ENCODE measurements at places on chromosomes 6 and 20. TPM values are rescaled to one million over a fixed set of nuclear protein-coding genes. Genes with fewer than 3 reads are reported as not detected.

DNA sequence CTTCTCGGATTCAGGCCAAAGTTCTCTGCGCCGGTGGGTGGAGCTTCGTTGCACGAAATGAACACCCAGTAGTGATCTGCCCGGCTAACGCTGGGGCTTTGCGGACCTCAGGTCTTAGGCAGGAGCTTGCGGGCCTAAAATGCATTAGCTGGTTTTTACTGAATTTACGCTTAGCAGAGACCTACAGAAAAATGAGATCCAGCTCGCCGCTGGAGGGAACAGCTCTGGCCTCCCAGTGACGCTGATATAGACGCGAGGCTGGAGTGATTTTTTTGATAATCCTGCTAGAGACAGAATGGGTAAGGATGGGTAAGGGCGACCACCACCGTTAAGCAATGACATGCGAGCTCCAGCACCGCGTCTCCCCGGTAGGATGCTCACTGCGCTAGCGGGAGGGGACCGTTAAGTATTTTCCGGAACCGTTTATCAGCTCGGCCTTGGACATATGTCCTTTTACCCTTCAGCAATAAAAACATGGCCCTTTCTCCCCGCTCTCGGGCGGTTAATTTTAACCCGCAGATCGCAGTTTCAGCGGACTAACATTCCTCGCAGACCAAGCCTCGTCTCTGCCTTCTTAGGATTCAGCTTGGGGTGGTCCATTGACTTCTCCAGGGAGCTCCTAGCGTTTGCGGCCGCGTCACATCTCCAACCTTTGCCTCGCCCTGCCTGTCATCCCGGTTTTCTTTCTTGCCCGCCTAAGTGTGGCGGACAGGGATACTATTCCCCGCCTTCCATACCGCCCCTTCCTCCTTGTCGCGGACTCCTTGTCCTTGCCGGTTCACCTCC, 109.3 kb downstream of the GPX5 start:
- no peak for DNase-seq

Gene NEDD9
- 166 TPM for total RNA-seq

- no peak for DNase-seq
These were observed 123.5 kb downstream of the LAMP5 start for GRCh38 chr20:9637889-9638288.

GRCh38 chr20:17155401-17155800, 71.4 kb upstream of the PCSK2 start:
- DNase-seq = no peak

GRCh38 chr6:158396136-158396535, 83.9 kb downstream of the TULP4 start:
- DNase-seq = no peak

DNA sequence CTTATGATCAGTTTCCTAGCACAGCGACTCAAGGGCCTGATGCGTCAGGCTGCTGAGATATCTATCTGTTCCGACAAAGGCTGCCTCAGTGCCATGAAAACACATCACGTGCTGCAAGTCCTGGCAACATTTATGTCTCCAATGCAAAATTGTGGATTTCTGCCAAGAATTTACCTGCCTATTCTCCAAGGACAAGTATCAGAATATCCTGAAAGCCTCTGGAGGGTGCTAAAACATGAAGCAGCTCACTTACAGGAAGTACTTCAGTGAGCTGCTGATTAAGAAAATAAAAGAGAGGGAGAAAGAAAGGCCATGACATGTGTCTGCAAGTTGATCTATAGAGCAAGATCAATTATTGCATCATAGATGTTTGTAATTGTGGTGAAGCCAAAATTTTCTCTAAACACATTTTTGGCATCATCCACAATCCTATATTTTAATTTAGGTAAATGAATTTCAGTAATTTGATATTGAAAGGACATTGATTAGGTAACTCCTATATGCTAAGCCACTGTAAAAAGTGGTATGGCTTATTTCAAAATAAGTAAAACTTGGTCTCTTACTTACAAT, 25.8 kb upstream of the TPBG start:
- DNase-seq = no peak

DNA sequence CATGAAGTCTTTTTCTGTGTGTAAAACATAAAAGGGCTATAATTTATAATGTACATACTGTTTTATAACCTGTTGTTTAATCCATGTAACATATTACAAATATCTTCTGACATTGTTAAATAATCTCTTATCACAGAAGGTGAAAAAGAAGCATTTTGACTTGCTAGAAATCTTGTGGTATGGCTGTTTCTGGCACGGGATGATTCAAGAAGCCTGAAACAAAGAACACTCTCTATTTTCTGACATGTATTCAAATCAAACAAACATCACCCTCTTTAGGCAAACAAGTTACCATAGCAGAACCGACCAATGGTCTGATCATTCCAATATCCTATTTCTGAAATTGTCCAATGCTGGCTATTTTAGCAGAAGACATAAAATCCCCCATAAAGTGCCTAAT, 55.4 kb downstream of the HS3ST5 start:
- DNase-seq = no peak

DNA sequence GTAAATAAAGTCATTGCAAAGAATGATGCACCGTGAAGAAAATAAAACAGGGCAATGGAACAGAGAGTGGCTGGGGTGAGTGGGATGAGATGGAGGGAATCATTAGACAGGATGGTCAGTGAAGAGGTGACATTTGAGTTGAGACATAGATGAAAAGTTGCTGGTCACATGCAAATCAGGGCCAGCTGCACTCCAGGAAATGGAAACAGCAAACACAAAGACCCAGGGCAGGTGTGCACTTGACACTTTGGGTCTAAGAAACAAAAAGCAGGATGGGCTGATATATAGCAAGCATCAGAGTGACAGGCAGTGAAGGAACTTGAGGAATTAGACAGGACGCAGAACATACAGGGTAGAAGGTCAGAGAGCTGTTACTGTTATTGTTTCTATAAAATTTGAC, 171.5 kb upstream of the RIPOR2 start:
- DNase-seq = no peak

DNA sequence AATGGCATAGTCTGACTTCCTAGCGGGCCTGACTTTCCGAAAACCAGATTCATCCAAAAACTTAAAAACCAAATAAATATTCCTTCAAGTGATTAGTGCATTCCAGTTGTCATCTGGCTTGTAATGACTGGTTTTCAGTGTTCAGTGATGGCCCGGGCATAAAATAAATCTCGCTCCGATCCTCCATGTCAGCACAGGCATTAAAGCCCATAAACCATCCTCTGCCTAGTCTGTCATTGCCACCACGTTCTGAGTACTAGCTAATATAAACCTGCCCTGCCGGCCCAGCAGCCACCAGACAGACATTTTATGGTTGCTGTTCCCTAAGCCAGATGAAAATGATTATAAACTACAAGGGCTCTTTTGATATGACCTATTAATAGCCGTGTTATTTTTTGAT, 232.3 kb upstream of the GMDS start:
- DNase-seq = no peak

DNA sequence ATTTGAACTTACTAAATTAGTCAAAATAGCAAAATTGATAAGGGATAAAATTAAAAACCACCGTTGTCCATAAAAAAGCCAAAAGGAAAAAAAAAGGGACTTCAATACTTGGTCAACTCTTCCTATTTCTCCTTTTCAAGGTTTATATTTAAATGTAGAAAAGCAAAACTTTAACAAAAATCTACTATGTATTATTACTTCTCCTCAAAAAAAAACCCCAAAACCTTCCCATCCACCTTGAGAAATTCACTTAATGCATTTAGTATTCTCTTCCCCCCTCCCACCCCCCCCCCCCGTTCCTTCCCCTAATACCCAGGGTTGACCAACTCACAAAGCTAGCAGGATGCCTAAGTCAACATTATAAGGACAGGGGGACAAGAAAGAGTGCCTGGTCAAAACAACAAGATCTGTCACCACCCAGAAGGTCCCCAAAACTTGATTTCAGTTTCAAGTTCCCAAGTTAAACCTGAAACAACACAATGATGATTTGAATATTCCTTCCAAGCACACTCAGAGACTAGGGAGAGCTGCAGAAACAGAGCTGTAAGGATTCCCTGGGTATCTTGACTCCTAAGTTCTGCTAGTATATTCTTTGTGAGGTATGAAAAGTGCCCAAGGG, 14.6 kb downstream of the GMDS start:
- no peak for DNase-seq

Gene CASS4
- 2.1 TPM for total RNA-seq

Measured in posterior vena cava (tissue), 2 donors.